ENCODE measurements at places on chromosomes 7 and 10.

GRCh38 chr10:458421-458851, 231.0 kb downstream of the DIP2C start:
- DNase-seq: no peak

- no peak for DNase-seq
Observed at GRCh38 chr10:100509241-100509840, 10.3 kb downstream of the SEC31B start.

- no peak for DNase-seq
Observed at GRCh38 chr10:100930368-100930767, 17.6 kb downstream of the SLF2 start.

DNA sequence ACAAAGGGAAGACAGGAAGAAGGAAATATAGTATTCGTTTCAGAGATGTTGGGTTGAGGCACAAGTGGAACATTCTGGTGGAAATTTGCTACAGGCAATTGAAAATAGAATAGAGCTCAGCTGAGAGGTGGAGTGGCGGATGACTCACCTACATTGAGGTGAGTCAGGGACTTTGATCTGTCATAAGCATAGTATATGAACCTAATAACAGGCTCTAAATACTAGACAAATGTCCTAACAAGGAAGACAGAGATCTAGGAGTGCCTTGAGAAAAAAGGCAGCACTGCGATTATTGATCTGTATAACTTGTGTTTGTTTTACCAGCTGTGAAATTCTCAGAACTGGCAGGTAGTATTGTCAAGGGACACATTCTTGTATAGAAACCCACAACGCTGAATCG, 907 bp upstream of the IFRD1 start:
- DNase-seq: peak; percentile 59

DNA sequence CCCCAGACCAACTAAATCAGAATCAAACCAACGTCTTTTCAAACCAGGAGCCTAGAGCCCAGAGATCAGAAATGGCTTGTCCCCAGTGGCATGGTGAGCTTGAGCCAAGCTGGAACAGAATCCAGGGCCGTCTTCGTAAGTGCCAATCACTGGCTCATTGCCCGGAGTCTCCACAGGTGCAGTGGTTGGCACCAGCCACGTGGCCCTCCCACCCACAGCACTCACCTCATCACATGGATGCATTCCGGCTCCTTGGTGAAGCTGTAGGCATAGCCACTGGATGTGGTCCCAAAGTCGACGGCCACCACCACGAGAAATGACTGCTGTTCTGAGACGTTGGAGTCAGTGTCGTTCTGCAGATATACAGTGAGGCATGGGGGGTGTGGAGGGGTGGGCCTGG, 37.4 kb downstream of the HSPA12A start:
- no peak for DNase-seq

- DNase-seq: no peak
Observed at GRCh38 chr10:124680675-124681074, 63.5 kb downstream of the FAM53B start.

DNA sequence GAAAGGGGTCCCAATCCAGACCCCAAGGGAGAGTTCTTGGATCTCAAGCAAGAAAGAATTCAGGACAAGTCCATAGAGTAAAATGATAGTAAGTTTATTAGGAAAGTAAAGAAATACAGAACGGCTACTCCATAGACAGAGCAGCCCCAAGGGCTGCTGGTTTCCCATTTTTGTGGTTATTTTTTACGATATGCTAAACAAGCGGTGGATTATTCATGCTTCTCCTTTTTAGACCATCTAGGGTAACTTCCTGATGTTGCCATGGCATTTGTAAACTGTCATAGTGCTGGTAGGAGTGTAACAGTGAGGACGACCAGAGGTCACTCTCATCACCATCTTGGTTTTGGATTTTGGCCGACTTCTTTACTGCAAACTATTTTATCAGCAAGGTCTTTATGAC, 1033.4 kb downstream of the SORCS3 start:
- DNase-seq: no peak
